Activated CD4-positive, alpha-beta T cell treated with anti-CD3 and anti-CD28 coated beads for 4 hours (primary cell): ENCODE measurements at places on chromosomes 2 and 18.

DNA sequence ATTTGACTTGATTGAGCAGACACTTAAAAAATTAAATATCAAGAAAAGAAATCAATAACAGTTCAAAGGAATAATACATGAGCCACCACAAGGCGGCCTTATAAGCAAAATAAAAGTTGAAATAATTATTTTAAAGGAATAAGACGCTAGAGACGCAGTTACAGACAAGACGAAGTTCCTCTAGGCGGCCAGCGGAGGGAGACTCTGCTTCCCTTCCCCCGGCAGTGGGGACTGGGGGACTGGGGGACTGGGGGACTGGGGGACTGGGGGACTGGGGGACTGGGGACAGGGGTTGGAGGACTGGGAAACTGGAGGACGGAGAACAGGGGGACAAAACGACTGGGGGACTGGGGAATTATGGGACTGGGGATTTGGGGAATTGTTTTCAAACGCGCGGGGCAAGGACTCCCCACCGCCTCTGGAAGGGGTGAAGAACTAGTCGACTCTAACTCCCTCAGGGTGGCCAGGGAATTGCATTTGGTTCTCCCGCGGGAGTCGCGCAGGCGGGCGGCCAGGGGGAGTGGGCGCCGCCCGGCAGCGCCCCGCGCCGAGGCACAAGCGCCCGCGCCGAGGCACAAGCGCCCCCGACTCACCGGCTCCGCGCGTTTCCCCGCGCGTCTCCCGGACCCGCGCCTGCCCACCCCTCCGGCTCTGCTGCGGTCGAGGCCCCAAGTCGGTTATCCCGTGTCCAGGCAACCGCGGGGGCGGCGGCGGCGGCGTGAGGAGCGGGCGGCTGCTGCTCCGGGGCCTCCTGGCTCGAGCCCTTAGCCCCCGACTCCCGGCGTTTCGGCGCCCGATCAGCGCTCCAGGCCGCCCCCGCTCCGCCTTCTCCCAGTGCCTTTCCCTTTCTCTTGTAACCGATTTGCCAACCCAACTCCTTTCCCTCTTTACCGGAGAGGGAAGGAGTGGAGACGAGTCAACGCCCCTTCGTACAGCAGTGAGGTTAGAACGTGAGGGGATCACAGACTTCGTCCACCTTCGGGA is at the start of gene CCDC178:
Gene CCDC178 (minus strand): TSS at position 662 of the 984 bp plus-strand sequence. CDS start 28,633 bp downstream, outside the sequence.
- no peak for DNase-seq

DNA sequence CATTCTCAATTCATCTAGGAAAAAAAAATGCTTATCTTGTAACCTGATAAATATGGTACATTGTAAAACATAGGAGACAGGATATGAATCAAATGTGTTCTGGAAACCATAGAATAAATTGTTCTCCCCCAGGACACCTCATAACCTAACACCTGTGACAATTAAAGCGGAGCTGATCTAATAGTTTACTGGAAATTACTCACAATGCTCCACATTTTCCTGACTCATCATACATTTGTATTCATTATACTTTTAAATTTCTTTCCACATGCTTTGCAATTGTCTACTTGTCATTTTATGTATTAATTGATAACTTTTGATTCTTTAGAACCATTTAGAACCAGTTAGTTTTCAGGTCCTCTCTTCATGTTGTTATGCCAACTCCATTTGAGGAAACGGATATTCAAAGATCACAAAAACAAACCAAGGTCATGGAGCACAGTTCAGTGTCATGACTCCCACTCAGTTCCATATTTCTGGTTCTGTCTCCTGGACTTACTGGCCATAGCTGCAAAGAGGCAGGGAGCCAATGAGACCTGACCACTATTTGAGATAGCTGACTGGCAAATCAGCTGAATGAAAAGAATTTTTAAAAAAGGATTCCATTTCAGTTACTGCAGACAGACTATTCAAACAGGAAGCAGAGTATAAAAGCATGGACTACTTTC is 128.5 kb downstream of the CALCRL start:
- DNase-seq = no peak

DNA sequence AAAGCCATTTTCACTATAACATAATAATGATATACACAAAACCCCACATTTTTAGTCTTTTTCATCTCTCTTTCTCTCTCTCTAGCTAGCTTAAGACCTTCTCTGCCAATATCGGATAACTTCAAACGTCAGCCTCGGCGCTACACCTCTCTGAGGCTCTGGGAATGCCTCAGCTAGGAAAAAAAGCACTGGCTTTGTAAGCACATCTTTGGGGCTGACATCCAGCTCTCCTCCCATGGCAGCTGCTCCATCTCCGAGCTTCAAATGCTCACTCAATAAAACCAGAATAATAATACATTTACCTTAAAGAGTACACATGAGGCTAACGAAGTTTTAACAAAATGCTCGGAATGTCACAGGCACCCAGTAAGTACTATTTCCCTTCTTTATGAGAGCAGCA is 10.8 kb downstream of the RNU4ATAC start:
- DNase-seq = no peak

GRCh38 chr18:32081881-32082280 is 9.8 kb upstream of the RNF138 start:
- DNase-seq = no peak

- DNase-seq = no peak
Measured at GRCh38 chr2:121505986-121506586, 24.6 kb upstream of the RNU4ATAC start.

- no peak for DNase-seq
Measured at GRCh38 chr2:162062559-162062958, 11.5 kb downstream of the DPP4 start.

- DNase-seq = no peak
Measured at GRCh38 chr2:138708682-138709241, 71.4 kb downstream of the NXPH2 start.

- no peak for DNase-seq
Measured at GRCh38 chr2:8753609-8754008, 71.8 kb downstream of the ID2 start.

DNA sequence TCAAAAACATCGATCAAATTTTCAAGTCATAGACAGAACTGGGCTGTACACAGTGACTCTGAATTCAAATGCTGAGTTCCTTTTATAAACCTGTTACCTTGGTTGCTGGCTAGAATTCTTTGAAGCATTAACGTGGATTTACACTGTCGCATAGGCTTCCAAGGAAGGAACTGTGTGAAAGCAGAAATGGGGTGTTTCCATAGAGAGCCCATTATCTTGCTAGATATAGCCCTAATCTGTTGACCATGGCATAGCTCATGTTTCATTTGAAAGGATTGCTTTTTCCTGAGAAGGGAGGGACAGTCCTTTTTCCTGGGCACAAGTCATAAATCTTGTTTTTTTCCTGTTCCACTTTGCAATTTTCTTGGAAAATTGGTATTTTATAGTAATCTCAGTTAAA is 73.8 kb upstream of the NEUROD1 start:
- no peak for DNase-seq

DNA sequence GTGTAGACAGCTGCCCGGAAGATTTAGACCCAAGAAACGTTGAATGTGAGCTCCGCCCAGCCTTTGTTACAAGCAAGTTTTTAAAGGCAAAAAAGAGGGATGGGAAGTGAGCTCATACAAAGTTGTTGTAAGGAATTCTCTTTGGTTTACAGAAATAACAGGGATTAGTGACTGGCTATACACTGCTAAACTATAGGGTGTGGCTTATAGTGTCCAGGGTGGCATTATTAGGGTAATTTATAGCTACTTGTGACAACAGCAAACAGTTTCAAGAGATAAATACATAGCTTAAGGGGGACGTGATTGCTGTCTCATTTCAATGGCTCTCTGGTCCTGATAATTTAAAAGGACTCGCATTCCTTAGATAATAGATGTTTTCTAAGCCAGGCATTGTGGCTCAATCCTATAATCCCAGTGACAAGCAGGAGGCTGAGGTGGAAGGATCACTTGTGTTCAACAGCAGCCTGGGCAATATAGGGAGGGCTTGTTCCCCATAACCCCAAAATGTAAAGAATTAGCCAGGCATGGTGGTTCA is 66.5 kb upstream of the TGIF1 start:
- no peak for DNase-seq

GRCh38 chr2:202009019-202009481 is 24.6 kb upstream of the FZD7 start:
- DNase-seq = no peak

DNA sequence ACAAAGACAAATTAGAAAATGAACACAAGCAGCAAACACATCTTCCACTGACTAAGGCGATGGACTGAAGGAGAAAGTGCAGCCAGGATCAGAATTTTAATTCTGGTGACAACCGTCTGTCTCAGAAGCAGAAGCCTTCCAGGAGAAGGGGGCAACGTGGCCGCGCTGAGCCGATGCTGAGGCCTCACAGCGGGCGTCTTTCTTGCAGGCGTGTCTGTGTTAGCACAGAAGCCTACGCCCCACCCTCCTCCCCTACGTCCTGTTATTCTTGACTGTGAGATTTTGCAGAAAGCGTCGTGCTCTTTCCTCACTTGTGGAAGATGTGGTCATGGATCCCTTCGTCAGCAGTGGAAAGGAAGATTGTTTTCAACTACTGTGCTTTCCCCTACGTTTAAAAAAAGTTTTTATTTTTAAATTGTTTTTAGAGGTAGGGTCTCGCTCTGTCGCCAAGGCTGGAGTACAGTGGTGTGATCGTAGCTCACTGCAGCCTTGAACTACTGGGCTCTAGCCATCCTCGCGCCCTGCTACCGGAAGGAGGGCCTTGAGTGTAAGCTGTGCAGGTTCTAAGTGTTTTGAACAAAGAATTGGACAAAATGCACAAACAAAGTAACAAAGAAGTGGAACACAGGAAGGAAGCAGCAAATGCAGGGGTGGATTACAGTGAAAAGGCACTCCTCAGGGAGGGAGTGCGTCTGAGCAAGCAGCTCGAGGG is 422.0 kb downstream of the GALR1 start:
- no peak for DNase-seq

- no peak for DNase-seq
Measured at GRCh38 chr18:63736876-63737275, 34.1 kb downstream of the SERPINB11 start.

DNA sequence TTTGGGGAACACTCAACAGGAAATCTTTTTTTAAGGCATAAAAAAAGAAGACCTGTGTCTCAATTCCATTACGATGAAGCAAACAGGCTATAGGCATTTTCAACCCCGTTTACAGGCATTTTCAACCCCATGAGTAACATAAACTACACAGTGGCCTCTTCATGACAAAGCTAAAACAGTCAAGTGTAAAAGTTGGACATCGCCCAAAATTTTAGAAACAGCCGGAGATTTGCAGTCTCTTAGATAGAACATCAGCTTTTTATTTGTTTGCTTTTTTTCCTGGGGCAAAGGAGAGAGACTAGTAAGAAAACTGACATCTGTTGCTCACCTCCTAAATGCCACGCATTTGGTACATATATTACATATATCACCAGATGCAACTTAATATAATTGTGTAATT is 173.7 kb downstream of the CMPK2 start:
- no peak for DNase-seq

DNA sequence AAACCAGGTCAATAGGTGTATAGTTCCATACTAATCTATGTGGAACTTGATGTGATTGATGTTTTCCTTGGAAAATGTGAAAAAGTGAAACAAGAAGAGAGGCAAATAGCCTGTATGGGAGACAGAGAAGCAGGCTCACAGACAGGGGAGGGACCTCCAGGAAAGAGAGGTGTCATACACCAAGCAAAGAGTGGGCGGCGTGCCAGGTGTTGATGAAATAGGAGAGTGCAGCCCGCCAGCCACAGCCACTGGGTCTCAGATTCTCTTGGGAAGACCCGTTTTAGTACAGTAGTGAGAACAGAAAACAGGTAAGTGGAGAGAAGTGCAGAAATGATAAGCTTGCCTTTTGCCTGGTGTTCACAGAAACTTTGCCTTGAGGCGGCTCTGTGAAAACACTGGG is 301.9 kb downstream of the ZNF407 start:
- DNase-seq = no peak

DNA sequence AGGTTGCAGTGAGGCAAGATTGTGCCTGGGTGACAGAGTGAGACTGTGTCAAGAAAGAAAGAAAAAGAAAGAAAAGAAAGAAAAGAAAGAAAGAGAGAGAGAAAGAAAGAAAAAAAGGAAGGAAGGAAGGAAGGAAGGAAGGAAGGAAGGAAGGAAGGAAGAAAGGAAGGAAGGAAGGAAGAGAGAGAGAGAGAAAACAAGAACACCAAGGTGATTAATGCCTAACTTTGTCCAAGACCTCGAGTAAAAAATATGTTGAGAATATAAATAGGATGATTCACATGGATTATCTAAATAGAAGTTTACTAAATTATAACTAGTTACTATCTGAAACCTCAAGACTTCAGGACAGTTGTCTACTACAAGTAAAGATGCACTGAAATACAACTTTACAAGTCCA is 7.2 kb downstream of the PECR start:
- no peak for DNase-seq

DNA sequence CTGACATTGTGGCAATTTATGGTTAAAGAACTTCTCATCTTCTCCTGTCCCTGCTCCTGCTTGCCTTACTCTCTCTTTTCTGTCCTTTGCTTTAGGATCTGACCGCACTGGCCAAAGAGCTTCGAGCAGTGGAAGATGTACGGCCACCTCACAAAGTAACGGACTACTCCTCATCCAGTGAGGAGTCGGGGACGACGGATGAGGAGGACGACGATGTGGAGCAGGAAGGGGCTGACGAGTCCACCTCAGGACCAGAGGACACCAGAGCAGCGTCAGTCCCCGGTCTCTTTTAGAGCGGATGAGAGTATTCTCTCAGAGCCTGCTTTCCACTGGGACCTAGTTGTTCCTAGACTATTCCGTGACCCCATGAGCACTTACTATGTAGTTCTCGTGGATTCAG is 122.2 kb upstream of the IL1R2 start:
- DNase-seq = no peak

DNA sequence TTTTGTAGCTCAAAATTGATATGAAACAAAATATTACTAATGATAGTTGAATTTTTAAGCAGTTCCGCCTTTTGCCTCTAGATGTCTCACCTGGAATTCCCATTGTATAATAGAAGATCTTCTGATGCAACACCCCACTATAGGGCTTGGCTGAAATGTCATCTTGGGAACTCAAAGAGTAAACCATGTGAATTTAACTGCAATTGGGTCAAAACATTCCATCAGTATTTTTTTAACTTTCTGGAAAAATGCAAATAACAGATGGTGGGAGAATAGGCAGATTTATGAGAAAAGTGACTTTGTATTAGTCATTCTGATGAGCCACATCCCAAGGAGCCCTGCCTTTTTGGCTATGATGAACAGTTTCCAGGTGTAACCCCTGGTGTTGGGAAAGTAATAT is 489.9 kb downstream of the NYAP2 start:
- DNase-seq = no peak

- no peak for DNase-seq
Measured at GRCh38 chr2:214341646-214342045, 69.2 kb upstream of the VWC2L start.

GRCh38 chr2:49861821-49862220 is 707.5 kb upstream of the FSHR start:
- no peak for DNase-seq

DNA sequence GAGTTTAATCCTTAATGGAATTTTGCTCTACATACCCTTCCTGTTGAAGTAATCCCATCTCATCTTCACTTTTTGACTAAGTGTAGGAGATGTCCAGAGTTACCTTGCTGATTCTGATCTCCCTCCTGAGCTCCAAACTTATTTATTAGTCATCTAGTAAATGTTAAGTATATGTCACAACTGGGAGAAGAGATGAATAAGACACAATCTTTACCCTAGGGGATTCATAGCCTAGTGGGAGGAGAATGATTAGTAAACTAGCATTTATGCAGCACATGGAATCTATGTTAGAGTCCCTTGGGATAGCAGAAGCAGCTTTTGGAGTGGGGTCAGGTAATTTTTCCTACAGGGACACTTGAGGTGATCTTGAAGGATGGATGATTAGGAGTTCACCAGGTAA is 20.7 kb downstream of the ACVR2A start:
- DNase-seq = no peak
